ENCODE measurements at places on chromosomes 4 and X. TPM values are rescaled to one million over a fixed set of nuclear protein-coding genes. Genes with fewer than 3 reads are reported as not detected.

- H3K36me3 ChIP-seq: peaks cover 23% of the 10 kb centered on the region
- no peak for DNase-seq
- H3K4me1 ChIP-seq: peaks cover 16% of the 10 kb centered on the region
- H3K27me3 ChIP-seq: no peaks in the 10 kb centered on the region
- no peak overlapping the region for H3K4me3 ChIP-seq
- no peak overlapping the region for H3K27ac ChIP-seq
Measured at GRCh38 chr4:168440442-168441264, 39.6 kb downstream of the DDX60L start.

GRCh38 chrX:30312858-30313257 lies 3.7 kb upstream of the NR0B1 start:
- no peaks in the 10 kb centered on the region for H3K36me3 ChIP-seq
- peaks cover 12% of the 10 kb centered on the region for H3K27me3 ChIP-seq

- no peak overlapping the region for H3K4me3 ChIP-seq
- H3K4me1 ChIP-seq: no peaks in the 10 kb centered on the region
- no peaks in the 10 kb centered on the region for H3K36me3 ChIP-seq
- no peak overlapping the region for H3K27ac ChIP-seq
- H3K27me3 ChIP-seq: no peaks in the 10 kb centered on the region
Measured at GRCh38 chr4:96708766-96709165, 868.9 kb downstream of the PDHA2 start.

Gene CLCN5
- total RNA-seq: 2.6 TPM

Gene MAGEA11
- total RNA-seq: not detected

Gene NHS
- total RNA-seq: 10.2 TPM

Gene HMX1
- total RNA-seq: not detected

Gene CDS1
- 0.12 TPM for total RNA-seq
